ENCODE measurements at places on chromosomes 4 and X.
A peak's percentile ranks its signal among the peaks of the same experiment; 100 is the strongest.

DNA sequence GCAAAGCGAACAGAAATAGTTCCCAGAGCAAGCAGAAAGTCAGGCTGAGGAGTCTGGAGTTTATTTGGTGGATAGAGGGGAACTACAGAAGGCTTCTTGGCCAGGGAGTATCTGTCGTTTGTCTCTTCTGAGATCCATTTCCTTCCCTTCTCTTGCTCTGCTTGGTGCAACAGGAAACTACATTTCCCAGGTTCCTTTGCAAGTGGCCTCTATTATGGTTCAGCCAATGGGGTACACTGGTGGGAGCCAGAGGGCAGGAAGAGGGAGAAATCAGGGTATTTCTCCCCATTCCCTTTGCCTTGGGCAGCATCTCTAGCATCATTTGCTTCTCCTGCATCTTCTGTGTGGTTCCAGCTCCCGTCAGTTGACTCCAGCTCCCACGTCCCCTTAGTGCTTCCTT lies 142.1 kb downstream of the BCOR start:
- no peak for DNase-seq

- DNase-seq, result no peak
Observed at GRCh38 chrX:16914058-16914457, 32.4 kb upstream of the REPS2 start.

- DNase-seq, result no peak
Observed at GRCh38 chr4:139282721-139283075, 2.7 kb upstream of the MGARP start.

- DNase-seq, result no peak
Observed at GRCh38 chr4:70768301-70768948, 46.7 kb downstream of the RUFY3 start.

- DNase-seq, result no peak
Observed at GRCh38 chr4:8723222-8723980, 130.8 kb downstream of the CPZ start.

GRCh38 chr4:18513861-18514260 lies 492.3 kb upstream of the LCORL start:
- no peak for DNase-seq

DNA sequence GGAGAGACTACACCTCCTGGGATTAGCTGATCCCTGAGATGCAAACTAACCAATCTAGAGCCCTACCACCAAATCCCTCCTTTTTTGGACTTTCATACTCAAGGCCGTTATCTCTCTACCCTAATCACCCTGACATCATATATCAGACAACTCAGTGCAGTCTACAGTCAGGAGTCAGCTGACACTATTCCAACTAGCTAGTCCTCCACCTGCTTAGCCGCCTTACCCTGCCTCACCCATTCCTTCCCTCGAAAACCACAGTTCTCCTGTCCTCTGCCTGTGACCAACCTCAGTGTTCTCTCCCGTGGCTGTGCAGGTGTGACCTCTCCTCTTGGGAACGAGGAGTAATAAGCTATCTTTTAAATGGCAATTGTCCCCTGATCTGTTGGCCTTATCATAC lies 1.8 kb upstream of the PPEF2 start:
- DNase-seq, result no peak

- DNase-seq, result no peak
Observed at GRCh38 chr4:5184606-5185005, 133.3 kb downstream of the STK32B start.

- DNase-seq, result no peak
Observed at GRCh38 chr4:150578745-150579501, 3.0 kb upstream of the MAB21L2 start.

DNA sequence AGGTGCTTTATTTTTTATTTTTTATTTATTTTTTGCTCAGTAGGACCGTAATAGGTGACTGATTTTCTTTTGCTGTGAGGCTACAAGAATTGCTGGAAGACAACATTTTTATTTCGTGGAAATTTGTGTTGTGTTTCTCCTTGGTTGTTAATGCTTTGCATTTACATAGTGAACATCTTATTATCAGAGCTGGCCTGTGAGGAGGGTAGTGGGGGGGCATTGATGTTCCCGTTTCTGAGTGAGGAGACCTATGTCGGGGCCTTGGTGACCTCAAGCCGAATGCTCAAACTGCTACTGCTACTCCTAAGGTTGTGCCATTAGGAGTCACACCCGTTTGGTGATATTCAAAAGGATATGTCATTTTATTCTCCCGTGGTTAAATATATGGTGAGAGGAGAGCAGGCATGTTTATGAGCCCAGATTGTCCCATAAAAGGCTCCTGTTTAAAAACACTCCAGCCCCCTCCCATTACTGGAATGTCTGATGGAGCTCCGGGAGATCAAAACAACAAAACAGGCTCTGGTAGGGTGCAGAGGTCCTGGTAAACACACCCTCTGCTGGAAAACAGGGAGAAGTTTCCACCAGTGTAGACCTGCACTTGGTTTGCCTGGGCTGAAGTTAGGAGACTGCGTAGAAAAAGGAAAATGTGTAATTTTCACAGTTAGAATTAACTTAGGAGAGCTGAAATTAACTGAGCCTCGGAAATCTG lies 5.6 kb downstream of the PDGFRA start:
- no peak for DNase-seq

- peak; percentile 17 for DNase-seq
Observed at GRCh38 chrX:40468033-40468846, 112.5 kb upstream of the ATP6AP2 start.

- no peak for DNase-seq
Observed at GRCh38 chr4:1512738-1513660, 106.8 kb upstream of the NKX1-1 start.

DNA sequence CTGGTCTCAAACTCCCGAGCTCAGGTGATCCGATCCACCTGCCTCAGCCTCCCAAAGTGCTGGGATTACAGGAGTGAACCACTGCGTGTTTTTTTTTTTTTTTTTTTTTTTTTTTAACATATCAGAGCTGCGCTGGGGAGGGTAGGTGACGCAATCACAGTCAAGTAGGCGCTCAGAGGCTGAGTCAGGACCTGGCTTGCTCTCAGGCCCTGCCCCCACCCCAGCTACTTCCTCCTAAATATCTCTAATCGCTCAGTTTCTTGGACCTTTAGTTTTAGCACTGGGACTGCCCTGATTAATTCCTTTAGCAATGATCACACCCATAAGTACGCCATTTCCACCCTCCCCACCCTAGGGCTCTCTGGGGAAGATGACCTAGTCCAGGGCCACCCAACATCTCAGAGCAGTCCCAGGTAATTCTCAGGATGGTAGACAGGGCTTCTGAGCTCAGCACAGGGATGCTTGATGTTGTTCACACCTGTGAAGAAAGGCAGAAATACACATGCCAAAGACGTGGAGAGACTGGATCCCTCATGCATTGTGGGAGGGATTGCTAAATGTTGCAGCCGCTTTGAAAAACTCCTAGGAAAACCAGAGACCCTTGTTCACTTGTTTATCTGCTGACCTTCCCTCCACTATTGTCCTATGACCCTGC lies 50.2 kb downstream of the DDX3X start:
- peak; percentile 40 for DNase-seq

DNA sequence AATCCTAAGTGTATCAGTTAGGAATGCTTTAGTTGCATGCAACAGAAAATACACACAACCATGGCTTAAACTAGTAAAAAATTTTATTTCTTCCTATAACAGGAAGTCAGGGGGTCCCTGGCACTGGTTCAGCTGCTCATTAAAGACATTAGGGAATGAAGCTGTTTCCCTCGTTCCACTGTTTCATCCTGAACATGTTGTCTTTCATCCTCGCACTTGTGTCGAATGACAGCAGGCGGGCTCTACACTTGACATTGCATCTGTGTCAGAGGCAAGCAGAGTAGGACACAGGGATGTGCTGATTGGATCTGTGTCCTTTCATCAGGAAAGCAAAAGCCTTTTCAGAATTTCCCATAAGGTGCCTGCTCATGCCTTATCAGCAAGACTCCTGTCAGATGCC lies 22.8 kb upstream of the C1QTNF7 start:
- DNase-seq, result no peak

DNA sequence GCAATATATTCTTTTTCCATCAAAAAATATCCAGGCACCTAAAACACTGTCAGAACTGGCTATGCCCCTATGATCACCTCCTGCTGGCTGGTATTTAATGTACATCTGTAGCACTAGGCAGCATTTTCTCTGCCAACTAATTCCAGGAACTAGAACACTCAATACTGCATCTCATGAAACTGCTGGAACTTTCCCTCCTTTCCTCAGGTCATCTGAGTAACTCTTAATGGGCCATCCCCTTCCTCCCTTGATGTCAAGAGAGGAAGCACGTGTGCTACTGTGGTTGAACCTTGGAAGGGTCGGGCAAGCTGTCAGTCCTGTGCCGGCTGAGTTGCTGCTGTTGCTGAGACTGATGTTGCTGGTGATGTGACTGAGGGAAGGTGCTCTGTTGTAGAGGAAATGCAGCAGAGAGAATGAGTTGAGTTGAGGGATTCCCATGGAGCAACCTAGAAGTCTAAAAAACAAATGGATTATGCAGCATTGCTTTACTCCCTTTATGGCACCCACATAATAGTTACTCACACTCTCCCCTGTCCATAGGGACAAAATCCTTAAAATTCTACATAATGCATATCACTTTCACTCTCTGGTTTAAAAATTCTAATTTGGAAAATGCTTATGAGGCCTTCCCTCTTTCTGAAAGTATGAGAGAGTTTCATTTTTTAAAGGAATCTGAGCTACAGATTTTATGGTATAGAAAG lies 39.5 kb downstream of the TMEM165 start:
- no peak for DNase-seq

DNA sequence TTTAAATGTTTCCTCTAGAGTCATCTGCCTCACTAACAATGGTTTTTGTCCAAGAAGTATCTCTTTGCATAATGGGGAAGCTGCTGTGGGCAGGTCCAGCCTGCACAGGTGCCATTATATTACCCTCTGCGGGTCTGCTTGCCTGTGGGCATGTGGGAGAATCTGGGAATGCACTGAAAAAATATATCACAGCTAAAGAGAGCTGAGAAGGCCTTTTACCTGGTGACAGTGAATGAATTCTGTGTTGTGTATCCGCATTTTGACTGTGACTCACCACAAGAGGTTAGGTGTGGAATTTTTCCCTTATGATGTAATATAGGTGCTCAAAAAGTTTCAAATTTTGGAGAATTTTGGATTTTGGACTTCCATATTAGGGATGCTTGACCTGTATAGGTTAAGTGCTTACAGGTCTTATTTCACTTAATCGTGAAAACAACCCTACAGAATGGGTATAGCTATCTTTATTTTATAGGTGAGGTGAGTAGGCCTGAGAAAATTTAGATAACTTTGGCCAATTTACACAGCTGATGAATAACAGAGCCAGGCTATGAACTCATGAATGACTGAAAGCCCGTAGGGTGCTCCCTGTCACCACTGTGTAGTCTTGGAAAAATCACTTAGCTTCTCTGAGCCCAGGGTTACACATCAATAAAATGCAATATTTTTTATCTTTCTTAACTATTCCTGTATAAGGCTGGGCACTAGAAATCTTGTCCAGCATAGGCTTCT lies 198.0 kb upstream of the EPHA5 start:
- DNase-seq, result no peak
